ENCODE measurements at places on chromosomes 16 and 17.

- DNase-seq = no peak
Observed at GRCh38 chr16:20859699-20860098, 40.5 kb downstream of the DCUN1D3 start.

DNA sequence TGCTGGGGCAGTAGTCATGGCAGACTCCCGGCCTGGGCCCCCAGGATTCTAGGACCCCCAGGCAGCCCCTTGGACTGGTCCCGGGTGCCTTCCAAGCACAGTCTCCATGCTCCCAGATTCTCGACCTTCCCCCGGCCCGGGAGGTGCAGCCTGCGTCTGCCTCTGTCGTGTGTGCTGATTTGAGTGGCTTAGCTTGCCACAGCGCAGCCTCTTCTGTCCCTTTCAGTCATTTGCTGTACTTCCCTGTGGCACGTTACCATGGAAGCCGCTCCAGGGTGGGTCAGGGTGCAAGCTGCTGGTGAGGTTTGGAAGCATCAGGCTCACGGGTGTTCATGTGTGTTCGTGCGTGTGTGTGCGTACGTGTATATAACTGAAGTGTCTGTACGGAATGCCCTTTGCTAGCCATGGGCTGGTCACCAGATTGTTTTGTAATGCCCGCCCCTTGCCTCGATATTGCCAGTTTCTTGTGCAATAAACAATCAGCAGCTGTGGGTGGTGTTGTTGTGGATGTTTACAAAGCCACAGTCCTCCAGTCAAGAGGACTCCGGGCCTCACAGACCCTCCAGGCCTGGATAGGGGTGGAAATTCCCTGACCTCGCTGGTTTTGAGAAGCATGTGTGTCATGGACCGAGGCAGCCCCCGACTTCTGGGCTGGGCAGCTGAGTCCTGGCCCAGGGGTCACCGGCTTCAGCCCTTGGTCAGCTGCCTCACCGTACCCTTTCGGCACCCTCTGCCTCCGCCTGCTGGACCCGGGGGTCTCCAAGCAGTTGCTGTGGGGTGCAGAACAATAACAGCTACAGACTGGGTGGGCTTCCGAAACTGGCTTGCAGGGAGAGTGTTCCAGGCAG is 9.7 kb upstream of the CLEC18A start:
- no peak for DNase-seq

DNA sequence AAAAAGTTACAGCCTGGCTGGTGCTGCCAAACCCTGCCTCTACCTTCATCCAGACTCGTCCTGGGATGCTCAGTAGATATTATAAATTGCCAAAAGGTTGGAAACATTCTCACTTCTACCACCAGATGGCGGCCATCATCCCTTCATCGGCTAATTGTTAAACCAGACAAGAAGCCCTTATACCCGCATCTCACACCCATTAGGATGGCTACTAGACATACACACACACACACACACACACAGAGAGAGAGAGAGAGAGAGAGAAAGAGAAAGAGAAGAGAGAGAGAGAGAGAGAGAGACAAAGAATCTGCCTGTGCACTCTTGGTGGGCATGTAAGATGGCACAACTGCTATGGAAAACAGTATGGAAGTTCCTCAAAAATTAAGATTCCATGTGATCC is 15.0 kb upstream of the SCIMP start:
- peak; percentile 2 for DNase-seq

GRCh38 chr17:41959336-41960095 is 7.1 kb upstream of the CNP start:
- no peak for DNase-seq

- DNase-seq = peak; percentile 51
Observed at GRCh38 chr16:52251495-52251894, 295.4 kb downstream of the TOX3 start.

GRCh38 chr17:42270170-42270535 is 6.0 kb downstream of the STAT5B start:
- no peak for DNase-seq

DNA sequence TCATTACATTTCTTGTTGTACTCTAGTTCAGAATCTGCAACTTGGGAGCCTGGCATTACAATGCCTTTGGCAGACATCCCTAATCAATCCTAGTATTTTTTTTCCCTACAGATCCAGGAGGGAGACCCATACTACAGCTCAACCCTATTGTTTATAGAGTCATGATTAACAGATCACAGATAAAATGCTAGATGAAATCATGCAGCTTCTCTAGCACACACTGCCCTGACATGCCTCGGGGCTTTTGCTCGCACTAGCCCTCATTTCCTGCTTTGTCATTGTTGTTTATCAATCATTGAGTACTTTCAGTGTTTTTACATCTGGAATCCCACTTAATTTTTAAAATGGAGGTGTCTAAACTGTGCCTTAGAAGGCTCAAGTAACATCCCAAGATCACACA is 412.5 kb downstream of the CA10 start:
- DNase-seq = no peak

DNA sequence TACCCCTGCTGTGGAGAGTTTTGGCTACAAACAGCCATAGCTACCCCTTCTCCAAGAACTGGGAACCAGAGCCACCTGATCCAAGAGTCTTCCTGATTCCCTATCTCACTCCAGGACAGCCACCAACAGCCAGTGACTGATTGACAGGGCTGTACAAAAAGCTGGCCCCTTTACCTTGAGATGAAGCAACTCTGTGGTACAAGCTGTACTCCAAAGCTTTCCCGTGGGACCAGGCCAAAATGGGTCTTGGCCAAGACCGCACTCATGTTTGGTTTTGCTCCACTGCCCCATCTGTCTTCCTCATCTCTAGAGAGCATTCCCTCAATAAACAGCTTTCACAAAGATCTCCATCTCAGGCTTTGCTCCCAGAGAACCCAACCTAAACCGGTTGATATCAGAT is 43.6 kb downstream of the RNF157 start:
- no peak for DNase-seq

GRCh38 chr16:5466551-5466950 is 369.0 kb upstream of the EEF2KMT start:
- no peak for DNase-seq

All from NCI-H1417 treated with DMSO at 0.1 percent for 48 hours (cell line).